ENCODE measurements at places on chromosomes 7 and 10.
A peak's percentile ranks its signal among the peaks of the same experiment; 100 is the strongest.

GRCh38 chr7:129556607-129557133 is 54.3 kb downstream of the SMKR1 start:
- no peak for DNase-seq

GRCh38 chr10:74048433-74048832 is 50.5 kb downstream of the VCL start:
- DNase-seq, result no peak

- no peak for DNase-seq
These were observed 85.3 kb downstream of the CUL1 start for GRCh38 chr7:148783801-148784527.

DNA sequence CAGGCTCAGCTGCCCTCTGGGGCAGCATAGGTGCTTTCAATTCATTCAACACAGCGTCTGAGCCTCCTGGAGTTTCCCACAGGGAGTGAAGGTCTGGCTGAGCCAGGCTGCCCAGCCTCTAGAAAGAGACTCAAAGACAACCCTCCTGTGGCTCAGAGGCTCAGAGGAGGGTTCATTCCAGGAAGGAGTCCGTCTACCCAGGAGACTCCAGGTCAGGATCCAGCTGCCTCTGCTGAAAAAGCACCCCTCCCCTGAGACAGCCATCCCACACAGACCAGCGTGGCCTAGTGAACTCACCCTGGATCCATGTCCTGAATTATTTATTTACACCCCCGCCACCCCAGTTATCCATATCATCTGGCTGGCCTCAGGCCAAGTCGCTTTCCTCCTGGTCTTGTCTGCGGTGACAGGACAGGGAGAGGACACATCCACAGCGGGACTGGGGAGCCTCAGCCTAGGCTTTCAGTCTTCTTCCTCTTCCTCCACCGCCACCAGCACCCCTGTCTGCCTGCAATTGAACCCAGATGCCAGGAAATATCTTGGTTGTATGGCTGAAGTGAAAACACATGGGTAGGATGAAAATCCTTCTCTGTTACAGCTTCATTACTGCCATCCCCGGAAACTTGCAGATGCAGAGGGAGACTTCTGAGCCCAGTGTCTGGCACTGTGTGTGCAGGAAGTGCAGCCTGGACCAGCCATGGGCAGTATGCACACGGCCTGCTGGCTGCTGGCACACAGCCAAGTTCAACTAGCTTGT is 44.0 kb upstream of the COL13A1 start:
- no peak for DNase-seq

DNA sequence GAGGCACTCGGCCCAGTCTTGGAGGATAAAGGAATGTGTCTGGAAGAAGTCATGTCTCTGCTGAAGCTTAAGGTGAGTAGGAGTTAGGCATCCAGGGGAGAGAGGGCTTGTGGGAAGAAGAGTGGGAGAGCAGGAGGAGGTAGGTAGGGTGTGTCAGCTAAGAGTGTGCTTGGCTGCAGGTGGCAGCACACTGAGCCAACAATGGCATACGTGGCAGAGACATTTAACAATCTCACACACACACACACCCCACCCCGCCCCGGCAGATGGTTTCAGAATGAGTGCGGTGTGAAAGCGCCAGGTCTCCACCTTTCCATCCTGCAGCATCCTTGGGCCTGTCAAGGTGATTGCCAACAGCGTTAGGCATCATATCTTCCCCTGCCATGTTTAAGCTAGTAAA is 11.2 kb upstream of the ARPC1A start:
- peak; percentile 83 for DNase-seq

- no peak for DNase-seq
These were observed 41.7 kb upstream of the ARID5B start for GRCh38 chr10:61859786-61860185.

Data from T-helper 2 cell (primary cell).